ENCODE measurements at places on chromosomes 3 and 15.

DNA sequence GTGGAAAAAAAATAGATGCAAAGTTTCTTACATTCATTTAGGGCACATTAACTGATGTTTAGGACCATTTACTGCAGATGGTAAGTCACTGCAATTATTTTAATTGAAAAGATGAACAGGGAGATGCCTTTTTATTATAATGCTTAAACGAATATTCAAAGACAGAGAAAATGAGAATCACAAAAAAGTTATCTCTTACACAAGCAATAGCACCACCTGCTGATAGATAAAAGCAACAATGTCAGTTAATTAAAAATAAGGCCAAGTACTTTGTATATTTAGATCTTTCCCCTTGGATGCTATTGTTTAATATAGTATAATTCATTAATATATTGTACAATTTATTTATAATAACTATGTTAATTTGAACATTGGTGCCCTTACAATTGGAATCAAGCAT is 55.9 kb downstream of the IFT80 start:
- H3K27me3 ChIP-seq = no peaks in the 10 kb centered on the region

DNA sequence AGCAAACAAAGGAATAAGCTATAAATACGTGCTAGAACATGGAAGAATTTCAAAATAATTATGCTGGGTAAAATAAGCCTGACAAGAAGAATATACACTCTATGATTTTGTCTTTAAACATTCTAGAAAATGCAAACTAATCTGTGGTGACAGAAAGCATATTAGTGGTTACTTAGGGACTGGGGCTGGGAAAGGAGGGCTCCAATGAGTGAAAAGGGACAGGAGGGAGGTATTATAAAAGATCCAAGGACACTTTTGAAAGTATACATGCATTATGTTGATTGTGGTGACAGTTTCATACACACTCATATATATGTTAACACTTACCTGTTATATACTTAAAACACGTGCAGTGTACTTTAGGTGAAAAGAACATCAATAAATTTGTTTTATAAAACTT is 23.0 kb downstream of the MYH15 start:
- no peaks in the 10 kb centered on the region for H3K36me3 ChIP-seq
- no peaks in the 10 kb centered on the region for H3K4me1 ChIP-seq
- DNase-seq = no peak
- H3K27ac ChIP-seq = no peak overlapping the region
- no peak overlapping the region for H3K4me3 ChIP-seq

GRCh38 chr3:157469561-157470294 is 33.1 kb downstream of the PTX3 start:
- H3K36me3 ChIP-seq = no peaks in the 10 kb centered on the region
- no peak overlapping the region for H3K27ac ChIP-seq
- no peaks in the 10 kb centered on the region for H3K27me3 ChIP-seq
- DNase-seq = no peak
- no peak overlapping the region for H3K4me3 ChIP-seq

DNA sequence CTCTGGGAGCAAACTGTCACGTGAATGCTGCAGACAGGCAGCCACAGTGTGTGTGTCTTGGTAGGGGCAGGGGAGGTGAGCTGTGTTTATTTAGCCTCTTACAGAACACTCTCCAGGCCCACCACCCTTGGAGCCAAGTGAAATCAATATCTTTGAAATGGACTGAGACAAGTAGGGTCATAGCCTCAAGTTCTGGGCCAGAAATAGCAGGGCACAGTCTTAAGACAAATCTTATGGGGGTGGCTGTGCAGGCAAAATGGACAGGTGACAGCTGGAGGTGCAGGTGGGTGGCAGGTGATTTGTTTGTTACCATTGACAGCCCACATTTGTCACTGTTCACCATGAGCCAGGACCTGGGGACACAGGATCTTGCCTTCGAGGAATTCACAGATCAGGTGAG is 93.6 kb upstream of the NMNAT3 start:
- H3K4me3 ChIP-seq = no peak overlapping the region
- H3K4me1 ChIP-seq = no peaks in the 10 kb centered on the region
- H3K27me3 ChIP-seq = no peaks in the 10 kb centered on the region
- H3K36me3 ChIP-seq = no peaks in the 10 kb centered on the region

- no peaks in the 10 kb centered on the region for H3K4me1 ChIP-seq
- no peak for DNase-seq
- H3K27me3 ChIP-seq = no peaks in the 10 kb centered on the region
- no peak overlapping the region for H3K4me3 ChIP-seq
- H3K27ac ChIP-seq = no peak overlapping the region
Measured at GRCh38 chr3:12115104-12115503, 43.6 kb downstream of the TIMP4 start.

GRCh38 chr3:42195879-42196330 is 70.1 kb downstream of the CCK start:
- peaks cover 63% of the 10 kb centered on the region for H3K36me3 ChIP-seq
- DNase-seq = no peak
- no peaks in the 10 kb centered on the region for H3K27me3 ChIP-seq
- H3K4me1 ChIP-seq = no peaks in the 10 kb centered on the region
- no peak overlapping the region for H3K4me3 ChIP-seq

GRCh38 chr3:73808862-73809509 is 184.2 kb upstream of the PDZRN3 start:
- H3K27ac ChIP-seq = no peak overlapping the region
- H3K27me3 ChIP-seq = no peaks in the 10 kb centered on the region
- H3K4me3 ChIP-seq = no peak overlapping the region
- DNase-seq = no peak
- no peaks in the 10 kb centered on the region for H3K4me1 ChIP-seq

GRCh38 chr3:48739955-48740823 is 23.2 kb upstream of the IP6K2 start:
- H3K4me1 ChIP-seq = peaks cover 19% of the 10 kb centered on the region
- H3K27me3 ChIP-seq = no peaks in the 10 kb centered on the region
- peak overlapping the region; percentile 75 for H3K27ac ChIP-seq
- DNase-seq = peak; percentile 95
- peak overlapping the region; percentile 48 for H3K4me3 ChIP-seq

DNA sequence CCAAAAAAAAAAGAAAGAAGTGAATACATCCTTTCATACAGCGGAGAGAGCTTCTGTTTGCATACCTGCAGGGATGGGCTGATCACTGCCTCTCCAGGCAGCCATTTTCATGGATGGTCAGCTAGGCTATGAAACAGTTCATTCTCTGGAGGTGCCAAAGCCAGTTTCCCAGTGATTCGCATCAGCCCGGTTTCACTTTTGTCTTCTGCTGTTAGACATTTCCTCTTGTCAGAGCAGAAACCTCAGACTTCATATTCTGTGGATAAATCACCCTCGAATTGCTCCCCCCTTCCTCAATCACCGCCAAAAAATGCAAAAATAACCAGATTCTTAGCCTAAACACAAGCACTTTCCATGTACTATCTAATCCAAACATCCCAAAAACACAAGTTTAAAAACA is 225.6 kb downstream of the ADAMTS9 start:
- DNase-seq = no peak
- no peaks in the 10 kb centered on the region for H3K36me3 ChIP-seq
- H3K4me1 ChIP-seq = no peaks in the 10 kb centered on the region
- H3K27me3 ChIP-seq = no peaks in the 10 kb centered on the region

All from right lobe of liver (tissue), 6 donors.